ENCODE measurements at places on chromosomes 13 and 19.

- no peak for DNase-seq
These were observed 1134.3 kb downstream of the SLITRK1 start for GRCh38 chr13:82747958-82748357.

GRCh38 chr19:33248954-33249613, 23.4 kb upstream of the SLC7A10 start:
- no peak for DNase-seq

- DNase-seq = peak; percentile 33
These were observed 1.4 kb downstream of the ING1 start for GRCh38 chr13:110714797-110715394.

DNA sequence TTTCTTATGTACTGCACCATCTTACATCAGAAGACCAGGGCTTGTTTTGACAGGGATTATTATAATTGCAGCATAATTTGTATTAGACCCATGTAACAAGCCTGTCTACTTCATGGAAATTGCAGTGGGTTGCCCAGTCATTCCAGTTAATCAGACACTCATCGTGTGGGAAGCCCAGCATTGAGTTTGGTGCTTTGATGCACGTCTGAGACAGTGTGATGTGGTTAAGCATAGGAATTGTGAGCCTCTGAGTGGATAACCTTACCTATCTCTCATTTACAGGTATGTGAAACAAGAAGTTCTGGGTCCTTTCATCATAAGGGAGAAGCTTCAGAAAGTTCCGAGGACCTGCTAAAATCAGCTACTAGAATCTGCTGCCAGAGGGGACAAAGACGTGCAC, 12.8 kb downstream of the RGCC start:
- no peak for DNase-seq

GRCh38 chr13:114022309-114022669, 48.4 kb upstream of the C13orf46 start:
- no peak for DNase-seq

DNA sequence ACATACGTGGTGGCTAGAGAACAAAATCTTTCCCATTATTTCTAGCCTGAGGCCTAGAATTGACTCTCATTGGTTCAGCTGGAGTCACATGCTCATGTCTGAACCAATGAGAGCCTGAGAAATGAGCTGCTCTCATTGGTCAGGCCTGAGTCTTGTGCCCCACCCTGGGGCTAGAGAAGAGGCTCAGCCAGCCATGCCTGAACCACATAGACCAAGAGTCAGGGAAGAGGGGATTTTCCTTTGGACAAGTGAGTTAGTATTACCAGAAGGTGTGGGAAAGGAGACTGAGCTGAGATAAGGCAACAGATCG, 6.9 kb downstream of the FXYD5 start:
- no peak for DNase-seq

DNA sequence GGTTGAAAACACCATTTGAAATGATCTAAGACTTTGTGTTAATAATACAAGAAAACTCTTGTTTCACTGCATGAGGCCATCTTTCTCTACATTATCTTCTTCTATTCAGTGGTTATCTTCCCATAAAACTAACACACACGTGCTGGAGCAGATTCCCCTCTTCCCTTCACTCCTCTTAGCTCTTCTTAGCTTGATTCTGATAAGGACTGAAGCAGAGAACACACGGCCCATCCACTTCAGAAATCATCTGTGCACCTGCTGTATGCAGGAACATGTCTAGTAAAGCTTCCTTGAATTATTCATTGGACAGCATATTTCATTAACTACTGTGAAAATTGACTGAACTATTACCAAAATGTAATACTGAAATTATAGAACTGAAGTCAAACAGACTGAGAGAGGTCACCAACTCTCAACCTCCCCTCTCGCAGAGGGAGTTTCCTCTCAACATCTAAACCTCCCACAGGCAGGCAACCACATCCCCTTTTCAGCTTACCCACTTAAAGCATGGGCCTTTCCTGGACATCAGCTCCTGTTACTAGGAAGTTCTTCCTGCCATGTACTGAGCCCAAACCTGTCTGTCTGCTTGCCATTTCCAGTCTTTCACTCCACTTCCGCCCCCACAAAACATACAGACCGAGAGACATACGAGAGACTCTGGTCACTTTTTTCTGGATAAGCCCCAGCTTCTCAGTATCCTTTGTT, 113.9 kb downstream of the CRYL1 start:
- DNase-seq = no peak

DNA sequence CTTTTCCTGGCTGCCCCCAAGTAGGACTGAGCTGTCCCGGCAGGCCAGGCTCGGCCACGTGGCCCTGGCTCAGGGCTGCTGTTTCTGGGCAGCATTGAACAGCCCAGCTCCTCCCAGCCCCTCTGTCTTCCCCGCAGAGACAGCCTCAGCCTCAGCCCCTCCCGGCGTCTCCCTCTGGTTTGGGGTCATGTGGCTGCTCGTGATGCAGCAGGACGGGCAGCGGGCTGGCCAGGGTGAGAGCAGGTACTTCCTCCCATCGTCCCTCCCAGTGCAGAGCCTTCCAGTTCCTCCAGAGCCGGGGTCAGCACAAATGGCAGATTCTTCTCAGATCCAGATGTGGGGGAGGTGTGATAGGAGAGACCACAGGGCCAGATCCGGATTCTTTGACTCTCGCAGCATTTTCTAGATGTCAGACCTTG, 114.6 kb downstream of the KDM4B start:
- no peak for DNase-seq

DNA sequence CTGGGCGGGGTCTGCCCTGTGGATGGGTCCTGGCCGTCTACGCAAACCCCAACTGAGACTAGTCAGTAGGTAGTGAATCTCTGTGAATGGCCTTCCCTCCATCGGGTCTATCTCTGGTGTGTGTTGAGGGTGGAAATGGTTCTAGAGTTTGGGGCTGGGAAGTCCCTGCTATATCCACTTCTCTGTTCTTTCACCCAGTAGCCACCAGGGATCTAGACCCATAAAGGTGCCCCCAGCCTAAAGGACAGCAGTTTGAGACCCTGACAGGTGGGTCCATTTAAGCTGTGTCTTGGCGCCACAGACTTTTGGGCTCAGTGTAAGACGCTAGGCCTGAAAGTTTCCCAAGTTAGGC, 57.7 kb downstream of the ZNF568 start:
- DNase-seq = no peak

DNA sequence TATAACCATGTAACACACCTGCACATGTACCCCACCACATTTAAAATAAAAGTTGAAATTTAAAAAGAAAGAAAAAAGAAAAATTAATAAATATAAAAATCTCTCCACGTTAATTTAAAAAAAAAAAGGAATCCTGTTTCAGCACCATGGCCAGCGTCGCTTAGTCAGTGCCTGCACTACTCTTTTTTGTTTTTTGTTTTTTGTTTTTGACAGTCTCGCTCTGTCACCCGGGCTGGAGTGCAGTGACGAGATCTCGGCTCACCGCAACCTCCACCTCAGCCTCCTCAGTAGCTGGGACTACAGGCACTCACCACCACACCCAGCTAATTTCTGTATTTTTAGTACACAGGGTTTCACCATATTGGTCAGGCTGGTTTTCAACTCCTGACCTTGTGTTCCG, 835.9 kb downstream of the UQCRFS1 start:
- no peak for DNase-seq

DNA sequence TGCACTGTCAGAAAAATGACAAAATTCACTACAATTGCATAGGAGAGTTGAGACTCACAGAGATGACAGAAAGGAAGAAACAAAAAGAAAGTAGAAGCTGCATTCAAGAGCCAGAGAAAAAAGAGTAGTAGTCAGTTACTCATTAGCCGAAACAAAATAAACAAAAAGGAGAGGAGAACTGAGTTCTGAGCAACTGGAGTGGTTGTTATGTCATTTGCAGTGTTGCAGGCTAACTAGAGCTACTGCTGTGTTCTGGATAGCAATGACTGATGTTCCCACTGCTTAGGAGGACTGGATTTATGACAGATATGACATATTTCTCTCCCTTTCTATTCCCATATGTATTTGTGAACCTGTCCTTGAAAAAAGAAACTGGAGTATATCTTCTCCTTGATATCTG, 482.6 kb downstream of the RFC3 start:
- DNase-seq = no peak

GRCh38 chr13:74575729-74576125, 441.5 kb upstream of the KLF12 start:
- DNase-seq = peak; percentile 19

- DNase-seq = no peak
These were observed 51.1 kb downstream of the RASL11A start for GRCh38 chr13:27321468-27322431.

- no peak for DNase-seq
These were observed 77.0 kb downstream of the LRRC63 start for GRCh38 chr13:46288570-46289259.

DNA sequence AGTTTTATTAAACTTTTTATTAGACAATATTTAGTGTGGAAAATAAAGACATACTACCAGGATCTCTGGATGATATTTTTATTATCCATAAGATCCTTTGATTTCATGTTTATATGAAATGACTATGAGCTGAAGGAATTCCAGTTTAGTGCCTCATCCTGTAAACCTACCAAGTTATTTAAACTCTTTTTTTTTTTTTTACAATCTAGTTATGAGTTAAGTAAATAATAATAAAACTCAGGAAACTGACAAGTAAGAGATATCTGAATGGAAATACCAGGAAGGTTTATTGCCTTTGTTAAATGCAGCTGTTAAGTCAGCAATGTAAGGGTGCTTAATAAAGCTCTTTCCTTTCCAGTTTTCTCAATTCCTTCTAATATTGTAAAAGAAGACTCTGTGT, 53.9 kb downstream of the RXFP2 start:
- no peak for DNase-seq

DNA sequence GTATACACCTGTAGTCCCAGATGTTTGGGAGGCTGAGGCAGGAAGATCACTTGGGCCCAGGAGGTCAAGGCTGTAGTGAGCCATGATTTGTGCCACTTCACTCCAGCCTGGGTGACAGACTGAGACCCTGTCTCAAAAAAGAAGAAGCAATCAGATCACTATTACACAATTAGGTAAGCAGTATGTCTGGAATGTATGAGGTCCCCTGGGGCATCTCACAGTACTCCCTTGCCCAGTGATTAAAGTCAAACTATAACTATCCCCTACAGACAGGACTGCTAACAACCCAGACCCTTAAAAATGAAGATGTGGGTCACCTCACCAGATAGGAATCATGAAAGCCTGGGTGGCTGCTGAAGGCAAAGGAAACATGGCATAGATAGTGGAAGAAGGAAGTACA, 9.4 kb upstream of the PAN3 start:
- DNase-seq = no peak

GRCh38 chr13:64936879-64937278, 2293.3 kb downstream of the PCDH9 start:
- DNase-seq = no peak

DNA sequence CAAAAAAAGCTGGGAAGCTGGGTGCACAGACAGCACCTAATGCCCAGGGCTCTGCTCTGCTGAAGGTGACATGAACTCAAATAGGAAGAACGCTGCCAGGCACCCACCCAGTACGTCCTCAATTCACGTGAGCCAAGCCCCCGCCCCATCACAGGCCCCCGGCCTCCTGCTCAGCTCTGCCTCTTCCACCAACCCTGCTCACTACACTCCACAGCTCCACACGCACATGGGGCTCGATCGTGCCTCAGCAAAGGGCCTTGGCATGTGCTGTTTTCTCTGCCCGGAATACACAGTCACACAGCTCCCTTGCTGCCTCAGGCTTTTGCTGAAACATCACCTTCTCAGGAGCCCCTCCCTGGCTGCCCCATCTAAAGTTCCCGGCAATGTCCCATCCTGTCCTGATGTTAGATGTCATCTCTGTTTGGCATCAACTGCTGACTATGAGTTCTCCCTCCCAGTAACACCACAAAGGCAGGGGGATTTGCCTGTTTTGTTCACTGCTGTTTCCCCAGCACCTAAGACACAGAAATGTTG, 2.3 kb downstream of the ATP13A1 start:
- DNase-seq = no peak

- no peak for DNase-seq
These were observed 54.7 kb upstream of the F7 start for GRCh38 chr13:113050734-113051431.

DNA sequence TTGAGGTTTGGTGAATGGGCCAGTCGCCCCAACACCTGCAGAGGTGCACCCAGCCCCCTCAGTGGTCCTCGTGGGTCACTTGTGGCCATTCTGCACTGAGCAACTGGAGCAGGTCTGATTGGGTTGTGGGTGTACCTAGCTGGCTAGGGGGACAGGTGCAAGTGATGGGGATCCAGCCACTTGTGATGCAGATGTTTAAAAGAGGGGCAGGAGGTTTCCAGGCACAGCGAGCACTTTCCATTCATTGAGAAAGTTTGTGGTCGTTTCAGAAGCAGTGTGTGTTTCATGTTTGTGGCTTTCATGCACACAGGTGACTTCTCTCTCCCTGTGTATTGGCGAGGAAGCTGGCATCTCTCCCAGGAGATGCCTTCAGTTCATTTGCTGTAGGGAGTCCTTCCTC, 34.7 kb downstream of the TSSK6 start:
- no peak for DNase-seq
